ENCODE measurements at places on chromosomes 1 and 21. TPM values are rescaled to one million over a fixed set of nuclear protein-coding genes. Genes with fewer than 3 reads are reported as not detected.

GRCh38 chr1:209569455-209570207 lies 13.9 kb upstream of the CAMK1G start:
- DNase-seq: peak; percentile 87

DNA sequence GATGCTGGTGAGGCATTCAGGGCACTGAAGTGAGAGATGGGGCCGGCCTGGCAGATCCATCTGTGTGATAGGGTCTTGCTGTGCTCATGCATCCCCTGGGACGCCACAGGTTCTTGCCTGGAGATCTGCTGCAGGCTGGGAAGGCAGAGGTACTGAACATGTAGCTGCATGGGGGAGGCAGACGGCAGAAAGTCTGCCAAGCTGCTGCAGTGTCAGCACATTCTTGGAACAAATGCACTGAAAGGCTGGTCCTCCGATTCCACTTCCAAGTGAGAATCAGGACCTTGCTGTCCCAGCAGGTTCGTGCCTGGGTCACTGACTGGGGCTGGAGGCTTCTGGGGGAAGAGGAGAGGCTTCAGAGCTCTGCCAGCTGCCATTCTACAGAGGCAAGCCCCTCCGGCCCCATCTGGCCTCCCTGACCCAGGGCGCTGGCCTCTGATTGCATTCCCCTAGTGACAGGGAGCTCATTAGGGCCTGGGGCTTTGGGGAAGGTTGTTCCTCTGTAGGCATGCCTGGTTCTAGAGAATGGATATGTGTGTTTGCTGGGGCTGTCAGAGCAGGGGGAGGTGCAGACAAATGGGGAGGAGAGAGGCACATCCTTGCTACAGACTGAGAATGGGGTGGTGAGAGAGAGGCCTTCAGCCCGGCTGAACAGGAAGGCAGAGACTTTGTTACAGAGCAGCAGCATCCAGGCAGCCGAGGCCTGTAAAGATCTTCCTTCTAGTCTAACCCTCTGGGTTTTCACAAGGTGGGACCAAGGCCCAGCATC lies 174.0 kb downstream of the TRABD2B start:
- no peak for DNase-seq

DNA sequence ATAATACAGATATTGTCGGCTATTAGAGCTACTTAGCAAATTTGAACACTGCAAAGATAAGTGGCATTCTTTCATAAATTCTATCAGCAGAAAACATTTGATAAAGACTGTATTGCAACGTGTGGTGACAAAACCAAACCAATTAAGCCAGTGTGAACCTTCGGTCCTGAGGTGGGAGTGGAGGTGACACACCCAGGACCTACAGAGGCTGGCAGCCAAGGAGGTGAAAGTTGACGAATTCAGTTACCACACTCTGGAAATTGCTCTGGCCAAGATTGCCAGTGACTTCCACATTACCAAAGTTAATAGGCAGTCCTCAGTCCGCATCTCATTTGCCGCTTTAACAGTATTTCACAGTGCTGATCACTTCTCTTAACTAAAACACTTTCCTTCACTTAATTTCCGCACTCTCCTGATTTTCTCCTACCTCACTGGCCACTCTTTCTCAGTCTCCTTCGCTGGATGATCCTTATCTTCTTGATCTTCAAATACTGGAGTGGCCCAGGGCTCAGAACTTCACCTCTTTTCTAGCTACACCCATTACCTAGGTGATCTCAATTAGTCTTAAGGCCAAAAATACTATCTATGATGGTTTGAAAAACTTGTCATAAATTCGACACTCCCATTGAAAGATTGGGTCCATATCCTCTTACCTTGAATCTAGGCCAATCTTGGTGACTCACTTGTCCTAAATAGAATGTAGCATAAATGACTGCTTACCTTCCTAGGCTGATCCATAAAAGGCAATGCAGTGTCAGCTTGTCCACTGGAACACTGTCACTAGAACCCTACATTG lies 5.1 kb upstream of the CDC42BPA start:
- no peak for DNase-seq

DNA sequence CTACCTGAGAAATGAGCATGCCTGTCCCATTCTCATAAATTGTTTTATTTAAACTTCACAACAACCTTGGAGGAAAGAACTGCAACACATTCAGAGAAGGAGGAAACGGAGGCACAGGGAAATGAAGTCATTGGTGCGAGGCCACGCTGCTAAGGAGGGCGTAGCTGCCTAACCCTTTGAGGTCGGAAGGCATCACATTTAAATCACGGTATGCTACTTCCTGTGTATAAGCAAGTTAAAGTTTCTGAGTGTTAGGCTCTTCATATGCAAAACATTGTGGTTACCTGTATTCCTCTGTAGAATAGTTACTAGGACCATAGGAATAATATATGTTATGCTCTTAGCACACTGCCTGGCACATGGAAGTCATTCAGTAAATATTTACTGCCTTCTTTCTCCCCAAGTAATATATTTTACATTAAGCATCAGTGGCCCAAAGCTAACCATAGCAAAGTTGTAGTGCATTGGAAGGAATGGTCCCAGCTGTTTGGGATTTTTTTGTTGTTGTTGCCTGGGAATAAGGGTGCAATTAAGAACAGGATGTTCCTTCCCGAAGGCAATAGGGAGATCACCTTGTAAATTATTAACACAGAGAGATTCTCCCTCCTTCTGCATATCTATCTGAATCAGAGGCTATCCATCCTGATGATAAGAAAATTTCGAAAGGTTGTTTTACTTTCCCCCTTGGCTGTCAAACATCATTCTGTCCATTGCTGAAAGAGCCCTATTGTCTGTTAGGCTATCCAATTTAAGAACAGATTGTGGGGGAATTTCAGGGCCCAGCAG lies 192.2 kb upstream of the C8B start:
- no peak for DNase-seq

GRCh38 chr1:213120386-213120785 lies 69.3 kb downstream of the RPS6KC1 start:
- DNase-seq: no peak

- no peak for DNase-seq
Measured at GRCh38 chr1:38213646-38214434, 167.2 kb upstream of the POU3F1 start.

GRCh38 chr1:198497326-198498102 lies 43.0 kb downstream of the ATP6V1G3 start:
- DNase-seq: no peak

DNA sequence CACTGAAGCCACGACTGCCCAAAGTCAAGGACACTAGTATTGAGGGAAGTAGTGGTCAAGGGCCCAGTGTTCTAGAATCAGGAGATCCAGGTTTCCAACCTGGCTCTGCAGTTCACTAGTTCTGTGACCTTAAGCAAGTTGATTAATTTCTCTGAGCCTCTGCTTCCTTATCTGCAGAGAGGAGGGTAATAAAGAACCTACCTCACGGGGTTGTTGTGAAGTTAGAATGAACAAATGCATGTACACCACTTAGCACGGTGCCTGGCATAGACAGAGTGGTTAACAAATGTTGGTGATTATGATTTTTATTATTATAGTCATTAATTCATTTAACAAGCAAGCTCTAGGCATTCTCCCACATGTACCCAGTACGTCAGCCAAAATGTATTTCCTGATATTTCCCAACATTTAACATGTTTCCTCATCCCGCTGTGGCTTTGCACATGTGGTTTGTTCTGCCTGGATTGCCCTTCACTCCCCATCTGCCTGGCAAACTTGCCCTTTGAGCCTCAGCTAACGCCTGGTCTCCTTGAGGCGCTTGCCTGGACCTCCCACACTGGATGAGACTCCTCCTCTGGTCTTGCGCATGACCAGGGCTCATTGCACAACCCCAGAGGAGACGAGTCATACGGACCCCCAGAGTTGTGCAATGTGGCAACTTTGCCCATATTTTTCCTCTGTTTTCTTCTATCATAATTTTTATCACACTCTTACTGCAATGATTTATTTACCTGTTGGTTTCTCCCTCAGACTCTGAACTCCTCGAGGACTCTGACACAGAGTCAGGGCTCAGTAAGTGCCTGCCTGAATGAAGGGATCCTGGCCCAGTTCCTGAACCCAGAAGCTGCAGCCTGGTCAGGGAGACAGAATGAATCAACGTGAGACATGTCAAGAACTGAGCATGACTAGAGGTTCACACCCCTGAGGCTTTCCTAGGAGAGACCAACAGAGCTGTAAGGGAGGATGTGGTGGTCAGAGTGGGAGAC lies 20.7 kb upstream of the MFSD2A start:
- peak; percentile 82 for DNase-seq

DNA sequence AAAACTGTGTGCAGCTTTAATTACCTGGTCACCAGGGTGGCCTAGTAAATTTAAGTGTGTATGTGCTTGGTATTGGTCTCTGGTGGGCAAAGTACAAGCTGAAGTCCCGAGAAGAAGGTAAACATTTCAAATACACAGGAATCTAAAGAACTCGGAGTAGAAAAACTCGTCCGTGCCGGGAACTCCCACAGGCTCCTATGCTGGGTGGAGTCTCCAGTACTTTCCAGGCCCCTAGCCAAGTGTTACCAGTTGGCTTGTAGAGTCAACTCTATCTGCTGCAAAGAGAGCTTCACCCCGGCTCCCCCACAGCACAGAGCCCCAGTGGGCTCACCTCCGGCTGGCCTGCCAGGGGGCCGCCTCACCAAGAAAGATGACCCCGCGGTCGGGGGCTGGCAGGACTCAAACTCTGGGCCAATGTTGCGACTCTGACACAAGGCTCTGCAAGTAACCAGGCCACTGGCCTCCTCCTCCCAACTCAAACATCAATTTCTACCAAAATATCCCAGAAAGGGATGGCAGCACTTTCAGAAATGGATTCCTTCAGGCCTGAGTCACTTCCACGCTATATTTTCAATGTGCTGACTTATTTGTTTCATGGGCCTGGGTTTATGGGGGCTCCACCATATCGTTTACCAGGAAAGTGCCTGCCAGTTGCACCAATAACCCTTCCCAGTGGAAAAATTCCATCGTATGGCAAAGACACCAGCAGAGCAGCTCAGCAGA lies 73.9 kb downstream of the SLC66A1 start:
- DNase-seq: peak; percentile 76

DNA sequence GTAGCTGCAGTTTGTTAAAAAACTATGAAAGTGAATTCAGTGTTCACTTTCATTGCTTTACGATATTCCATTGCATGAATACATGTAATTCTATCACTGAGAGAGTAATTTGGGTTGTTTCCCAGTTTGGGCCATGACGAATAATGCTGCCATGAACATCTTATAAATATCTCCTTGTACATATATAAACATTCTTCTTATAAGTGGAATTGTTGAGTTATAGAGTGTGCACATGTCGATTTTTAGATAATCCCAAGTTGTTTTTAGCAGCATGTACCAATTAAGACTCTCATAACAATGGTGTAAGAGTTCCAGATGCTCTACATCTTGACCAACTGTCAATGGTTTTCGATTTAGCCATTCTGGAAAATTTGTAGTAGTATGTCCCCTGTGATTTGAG lies 40.9 kb downstream of the ALG6 start:
- DNase-seq: no peak

GRCh38 chr1:103949779-103950178 lies 200.1 kb downstream of the AMY1C start:
- no peak for DNase-seq

DNA sequence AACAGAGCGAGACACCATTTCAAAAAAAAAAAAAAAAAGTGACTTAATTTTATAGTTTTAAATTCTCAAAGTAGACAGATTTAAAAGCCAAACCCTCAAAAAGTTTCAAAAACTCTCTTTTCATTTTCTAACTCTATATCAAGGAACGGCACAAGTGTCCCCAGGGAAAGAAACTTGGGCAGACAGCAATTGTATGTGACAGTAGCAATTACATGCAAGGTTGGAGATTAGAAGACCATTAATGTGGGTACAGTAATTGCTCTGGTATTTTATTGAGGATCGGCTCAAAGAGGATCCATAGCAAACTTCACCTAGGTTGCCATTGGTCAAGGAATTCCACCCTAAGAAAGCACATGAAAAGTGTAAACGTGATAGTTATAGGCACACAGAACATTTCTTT lies 46.2 kb downstream of the ACBD6 start:
- DNase-seq: no peak

- no peak for DNase-seq
Measured at GRCh38 chr1:15186846-15187151, 33.3 kb downstream of the TMEM51 start.

- no peak for DNase-seq
Measured at GRCh38 chr1:218967836-218968235, 205.8 kb upstream of the LYPLAL1 start.

GRCh38 chr1:37485902-37486679 lies 11.7 kb downstream of the ZC3H12A start:
- no peak for DNase-seq

- DNase-seq: no peak
Measured at GRCh38 chr1:209103092-209103491, 480.4 kb upstream of the CAMK1G start.

DNA sequence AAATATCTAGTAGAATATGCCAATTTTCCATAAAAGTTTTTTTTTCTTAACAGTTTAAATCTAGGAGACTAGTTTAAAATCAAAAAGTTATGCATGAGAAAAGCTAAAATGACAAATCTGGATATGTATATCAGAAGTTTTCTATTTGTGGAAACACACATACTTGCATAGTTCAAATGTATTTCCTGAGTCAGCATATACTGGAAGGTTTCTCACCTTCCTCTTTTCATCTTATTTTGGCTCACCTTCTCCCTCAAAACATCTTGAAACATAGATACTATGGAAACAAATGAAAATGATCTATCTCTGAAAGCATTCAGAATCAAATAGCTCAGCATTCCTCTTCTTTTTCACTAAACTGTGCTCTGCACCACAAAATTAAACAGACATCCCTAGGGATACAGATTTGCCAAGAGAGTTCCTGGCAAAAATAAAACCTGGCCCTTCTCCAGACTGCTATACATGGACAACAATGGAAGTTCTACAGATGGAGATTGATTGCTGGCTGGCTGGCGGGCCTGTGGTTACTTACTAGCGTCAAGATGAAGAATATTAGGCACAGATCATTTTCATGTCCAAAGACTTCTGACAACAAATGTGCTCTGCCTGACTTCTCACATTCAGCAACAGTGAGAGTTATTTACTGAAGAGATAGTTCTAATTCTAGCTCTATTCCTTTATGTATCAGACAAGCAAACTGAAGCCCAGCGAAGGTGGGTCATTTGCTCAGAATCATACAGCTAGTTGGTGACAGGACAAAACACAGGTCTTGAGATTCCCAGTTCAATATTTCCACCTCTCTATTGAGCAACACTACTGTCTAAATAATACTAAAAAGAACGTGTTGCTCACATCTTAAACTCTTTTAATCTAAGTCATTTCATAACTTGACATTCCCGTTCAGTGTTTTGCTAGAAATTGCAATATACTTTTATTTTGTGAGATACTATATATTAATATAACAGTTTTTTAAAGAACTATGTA lies 26.6 kb downstream of the DIPK1A start:
- DNase-seq: peak; percentile 69

DNA sequence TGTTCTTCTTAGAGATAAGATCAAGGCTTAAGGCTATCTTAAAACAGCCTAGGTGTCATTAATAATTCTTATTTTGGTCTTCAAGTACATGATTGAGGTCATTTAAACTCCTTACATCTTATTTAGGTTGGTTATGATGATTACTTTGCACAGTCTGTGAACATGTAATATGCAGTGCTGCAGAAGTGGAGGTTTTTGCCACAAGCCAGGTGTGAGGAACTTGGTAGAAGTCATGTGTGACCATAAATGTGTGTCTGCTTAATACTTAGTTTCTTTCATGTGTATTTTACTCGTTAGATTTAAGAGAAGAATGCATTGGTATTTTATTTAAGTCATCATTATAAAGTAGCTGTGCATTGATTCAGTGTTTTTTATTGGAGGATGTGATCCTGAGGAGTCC lies 10.1 kb downstream of the ATG4C start:
- DNase-seq: no peak

TPTE gene
- not detected for total RNA-seq

OVAAL gene
- total RNA-seq: not detected

OR6K6 gene
- total RNA-seq: not detected

KIRREL1 gene
- 67.8 TPM for total RNA-seq

PPFIA4 gene
- 3.1 TPM for total RNA-seq

HTR6 gene
- total RNA-seq: not detected

GOLT1A gene
- total RNA-seq: 0.40 TPM

FMO2 gene
- total RNA-seq: 58.3 TPM

Data from sciatic nerve (tissue), 2 donors.